ENCODE measurements at places on chromosomes 13 and 19.

DNA sequence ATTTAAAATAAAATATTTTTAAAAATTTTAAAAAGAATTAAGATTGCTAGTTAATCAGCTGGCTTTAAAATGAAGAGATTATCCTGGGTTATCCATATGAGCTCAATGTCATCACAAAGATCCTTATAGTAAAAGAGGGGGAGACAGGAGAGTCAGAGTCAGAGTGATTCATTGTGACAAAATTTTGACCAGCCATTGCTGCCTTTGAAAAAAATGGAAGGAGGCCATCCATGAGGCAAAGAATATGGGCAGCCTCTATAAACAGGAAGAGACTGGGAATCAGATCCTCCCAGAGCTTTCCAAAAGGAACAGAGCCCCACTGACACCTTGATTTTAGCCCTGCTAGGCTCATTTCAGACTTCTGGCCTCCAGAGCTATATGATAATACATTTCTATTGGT, 9.3 kb upstream of the RUBCNL start:
- no peak for DNase-seq

DNA sequence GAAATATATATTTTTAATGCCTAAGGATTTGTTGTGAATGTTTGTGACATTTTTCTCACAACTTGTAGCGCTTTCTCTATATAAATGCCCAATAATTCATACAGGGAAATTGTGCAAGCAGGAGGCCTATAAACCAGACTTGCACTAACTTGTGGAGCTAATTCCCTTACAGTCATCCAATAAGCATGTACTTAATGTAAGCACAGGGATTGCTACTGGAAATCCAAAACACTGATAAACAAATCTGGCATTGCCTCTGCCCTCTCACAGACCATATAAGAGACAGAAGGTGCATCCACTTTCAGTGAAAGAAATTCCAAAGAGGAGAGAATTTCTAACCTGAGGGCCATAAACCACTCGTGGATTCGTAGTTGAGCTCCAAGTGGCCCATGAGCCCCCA, 518.8 kb downstream of the MYO16 start:
- no peak for DNase-seq

- DNase-seq = peak; percentile 24
Measured at GRCh38 chr19:3365836-3366752, at the start of gene NFIC. NFIC (plus strand) TSS chr19:3366583; CDS start chr19:3366637, 54 bp downstream.

GRCh38 chr13:73254827-73255226, 196.0 kb downstream of the KLF5 start:
- DNase-seq = no peak
